ENCODE measurements at places on chromosomes 6 and 20.
A peak's percentile ranks its signal among the peaks of the same experiment; 100 is the strongest.

DNA sequence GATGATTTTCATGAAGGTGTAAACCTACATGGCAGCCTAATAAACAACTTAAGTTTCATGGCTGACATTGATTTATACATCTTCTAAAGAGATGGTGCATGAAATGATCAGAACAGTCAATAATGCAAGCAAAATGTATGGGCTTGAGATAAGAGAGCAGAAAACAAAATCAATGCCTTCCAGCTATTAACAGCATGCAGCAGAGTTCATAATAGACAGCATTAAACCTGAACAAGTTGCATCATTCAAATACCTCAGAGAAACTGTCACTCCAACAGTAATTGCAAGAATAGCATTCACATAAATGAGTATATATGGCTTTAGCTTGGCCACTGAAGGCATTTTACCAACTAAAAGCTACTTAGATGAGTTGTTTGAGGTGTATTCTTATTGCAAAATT, 319.6 kb upstream of the ARID1B start:
- no peaks in the 10 kb centered on the region for H3K4me1 ChIP-seq
- no peak overlapping the region for H3K4me3 ChIP-seq
- H3K36me3 ChIP-seq, result no peaks in the 10 kb centered on the region

DNA sequence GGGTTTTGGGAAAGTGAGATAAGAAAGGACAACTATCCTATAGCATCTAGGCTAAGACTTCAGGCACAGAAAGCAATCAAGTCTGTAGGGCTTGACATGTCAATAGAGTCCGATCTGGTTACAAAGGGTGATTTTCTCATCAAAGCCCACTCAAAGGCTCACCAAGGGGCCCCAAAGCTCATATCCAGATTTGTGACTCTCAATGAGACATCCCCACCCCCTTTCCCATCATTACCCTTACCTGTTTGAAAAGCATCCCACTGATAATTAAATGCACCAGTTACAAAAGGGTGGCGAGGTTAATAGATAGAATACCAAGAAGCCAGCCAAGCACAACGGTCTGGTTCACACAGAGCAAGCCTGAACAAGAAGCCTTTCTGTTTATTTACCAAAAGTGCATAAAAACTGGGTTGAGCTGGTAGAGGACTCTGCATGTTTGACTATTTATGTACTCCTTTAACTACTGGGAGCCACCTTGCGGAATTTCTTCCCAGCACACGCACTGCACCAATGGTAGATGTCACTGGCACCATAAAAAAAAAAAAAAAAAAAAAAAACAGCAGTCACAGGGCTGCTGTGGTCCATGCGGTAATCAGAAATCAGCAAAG, 6.1 kb downstream of the JAG1 start:
- H3K27me3 ChIP-seq, result no peaks in the 10 kb centered on the region
- DNase-seq, result no peak
- no peaks in the 10 kb centered on the region for H3K36me3 ChIP-seq

- H3K4me1 ChIP-seq, result no peaks in the 10 kb centered on the region
- H3K36me3 ChIP-seq, result no peaks in the 10 kb centered on the region
- no peak for DNase-seq
- no peak overlapping the region for H3K27ac ChIP-seq
- H3K27me3 ChIP-seq, result no peaks in the 10 kb centered on the region
- peak overlapping the region; percentile 11 for H3K4me3 ChIP-seq
Measured at GRCh38 chr6:44192428-44193041, 24.2 kb upstream of the MYMX start.

- no peak for DNase-seq
- H3K36me3 ChIP-seq, result no peaks in the 10 kb centered on the region
- peak overlapping the region; percentile 98 for H3K27ac ChIP-seq
- H3K4me1 ChIP-seq, result peaks cover 85% of the 10 kb centered on the region
- no peaks in the 10 kb centered on the region for H3K27me3 ChIP-seq
- H3K4me3 ChIP-seq, result peak overlapping the region; percentile 15
Measured at GRCh38 chr6:109073344-109074132, 21.1 kb downstream of the SESN1 start.

- no peaks in the 10 kb centered on the region for H3K4me1 ChIP-seq
- no peaks in the 10 kb centered on the region for H3K27me3 ChIP-seq
- H3K27ac ChIP-seq, result no peak overlapping the region
- H3K36me3 ChIP-seq, result no peaks in the 10 kb centered on the region
- DNase-seq, result no peak
Measured at GRCh38 chr6:127952831-127953230, 52.0 kb upstream of the THEMIS start.

DNA sequence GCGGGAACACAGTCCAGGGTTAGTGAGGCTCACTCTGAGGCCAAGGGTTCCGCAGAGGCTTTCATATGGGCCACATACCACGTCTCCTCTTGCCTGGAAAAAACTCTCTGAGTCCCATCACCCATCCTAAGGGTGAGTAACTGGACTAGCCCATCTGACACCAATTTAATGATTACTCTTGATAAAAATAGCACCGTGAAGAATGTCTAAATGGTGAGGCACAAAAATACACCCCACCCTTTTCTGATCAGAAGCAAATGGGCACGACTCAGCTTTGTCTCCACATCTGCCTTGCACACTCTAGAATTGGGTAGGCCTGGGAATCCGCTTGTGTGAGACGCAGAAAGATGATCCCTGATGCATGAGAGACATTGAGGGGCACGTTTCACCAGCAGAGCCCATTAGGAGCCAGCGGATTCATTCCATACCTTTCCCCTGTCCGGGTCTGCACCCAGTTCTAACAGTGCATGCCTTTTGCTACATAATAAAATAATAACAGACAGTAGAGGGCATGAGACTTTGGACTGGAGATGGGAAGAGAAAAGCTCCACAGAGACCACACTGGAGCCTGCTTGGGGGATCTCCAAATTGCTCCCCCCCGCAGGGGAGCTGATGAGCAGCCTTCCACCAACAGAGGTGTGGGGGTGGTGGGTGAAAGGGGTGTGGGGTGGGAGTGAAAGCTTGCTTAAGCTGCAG, 110.0 kb upstream of the KCNK16 start:
- no peaks in the 10 kb centered on the region for H3K27me3 ChIP-seq
- no peak overlapping the region for H3K27ac ChIP-seq
- peaks cover 9% of the 10 kb centered on the region for H3K4me1 ChIP-seq
- DNase-seq, result no peak

DNA sequence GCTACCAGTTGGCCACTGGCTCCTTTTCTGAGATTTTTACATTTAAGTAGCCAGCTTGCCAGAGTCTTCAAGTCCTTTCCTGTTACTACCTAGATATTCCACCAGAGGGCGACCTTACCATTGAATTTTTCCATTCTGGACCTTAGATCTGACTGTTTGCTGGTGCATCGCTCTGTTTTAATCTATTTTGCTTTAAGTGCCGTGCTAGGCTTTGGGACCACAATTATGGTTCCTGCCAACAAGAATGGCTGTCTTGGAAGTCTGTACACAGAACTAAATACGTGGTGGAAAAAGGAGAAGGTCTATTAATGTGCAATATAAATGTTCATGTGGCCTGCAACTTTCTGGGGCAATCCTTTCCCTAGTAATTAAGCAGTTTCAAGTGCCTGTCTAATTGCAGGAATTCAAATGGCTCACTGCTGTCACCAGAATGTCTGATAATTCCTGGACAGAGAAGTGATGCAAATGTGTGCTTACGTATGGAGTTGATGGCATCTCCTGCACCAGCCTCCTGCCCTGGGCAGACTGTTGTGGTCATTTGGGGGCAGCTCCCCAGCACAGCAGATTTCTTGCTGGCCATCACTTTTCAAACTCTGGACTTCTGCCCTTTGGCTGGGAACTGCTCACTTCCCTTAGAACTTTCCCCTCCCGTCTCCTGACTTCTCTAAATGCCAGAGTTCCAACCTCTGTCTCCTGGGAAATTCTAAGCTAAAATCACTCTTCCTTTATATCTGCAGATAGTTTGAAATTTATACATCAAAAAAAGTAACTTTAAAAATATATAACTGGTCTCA, 5.6 kb upstream of the HLA-DOA start:
- DNase-seq, result no peak
- no peak overlapping the region for H3K27ac ChIP-seq
- H3K4me3 ChIP-seq, result no peak overlapping the region
- peaks cover 2% of the 10 kb centered on the region for H3K27me3 ChIP-seq
- H3K36me3 ChIP-seq, result no peaks in the 10 kb centered on the region

DNA sequence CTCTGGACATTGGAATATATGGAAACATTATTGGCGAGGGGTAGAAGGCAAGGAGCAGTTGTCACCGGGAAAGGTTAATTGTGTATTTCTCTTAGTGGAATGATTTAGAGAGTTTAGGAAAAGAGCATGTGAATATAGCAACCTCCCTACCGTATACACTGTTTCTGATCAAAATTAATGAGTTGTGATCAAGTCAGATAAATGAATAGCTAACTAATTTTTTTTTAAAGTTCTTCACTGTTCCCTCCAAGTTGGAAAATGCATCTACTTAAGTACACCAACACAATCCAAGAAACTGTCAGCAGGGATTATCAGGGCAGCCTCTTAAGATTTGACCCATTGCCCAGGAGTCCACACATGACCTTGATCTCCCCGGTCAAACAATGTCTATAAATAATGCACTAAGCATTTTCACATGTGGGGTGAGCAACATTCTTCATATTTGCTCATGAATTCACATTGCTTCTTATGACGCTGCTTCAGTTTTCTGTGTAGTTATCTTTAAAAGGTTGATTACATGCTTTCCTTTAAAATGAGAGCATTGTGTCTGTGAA, 680.8 kb upstream of the NRSN1 start:
- no peaks in the 10 kb centered on the region for H3K36me3 ChIP-seq
- no peak overlapping the region for H3K4me3 ChIP-seq
- no peak overlapping the region for H3K27ac ChIP-seq
- no peak for DNase-seq

Data from psoas muscle (tissue), 8 donors.